ENCODE measurements at places on chromosomes 1 and 21.

DNA sequence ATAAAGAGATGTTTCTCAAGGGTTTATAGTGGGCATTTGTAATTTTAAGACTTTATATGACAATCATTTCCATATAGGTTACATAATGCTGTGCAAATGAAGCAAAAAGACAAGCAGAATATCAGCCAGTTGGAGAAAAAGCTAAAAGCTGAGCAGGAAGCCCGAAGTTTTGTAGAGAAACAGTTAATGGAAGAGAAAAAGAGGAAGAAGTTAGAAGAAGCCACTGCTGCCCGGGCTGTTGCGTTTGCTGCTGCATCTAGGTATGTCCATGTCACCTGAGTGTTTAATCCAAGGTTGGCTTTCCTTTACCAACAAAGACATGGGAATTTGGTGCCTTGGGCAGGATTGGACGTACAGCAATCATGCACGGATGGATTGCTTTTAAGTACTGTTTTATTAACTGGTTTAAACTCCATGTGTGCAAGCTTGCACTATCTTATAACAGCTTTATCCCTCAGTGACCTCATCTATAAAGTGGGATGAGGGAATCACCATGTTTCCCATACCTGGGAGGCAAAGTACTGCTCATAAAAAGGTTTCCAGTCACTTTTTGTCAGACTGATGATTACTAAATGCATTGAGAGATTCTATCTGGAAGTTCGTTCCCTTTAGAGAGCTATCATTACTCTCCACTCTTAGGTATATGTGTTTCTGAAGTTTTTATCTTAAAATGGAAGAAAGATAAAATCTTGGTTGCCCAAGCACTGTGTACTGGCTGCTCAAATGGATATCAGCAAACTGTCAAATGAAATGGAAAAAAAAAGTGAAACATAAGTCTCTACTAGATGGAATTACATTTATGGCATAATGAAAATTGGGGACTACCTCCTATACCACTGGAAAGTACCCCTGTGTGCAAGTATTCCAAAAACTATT, 55.1 kb downstream of the MACO1 start:
- DNase-seq, result no peak

- peak; percentile 76 for DNase-seq
These were observed 29.6 kb upstream of the ZNF326 start for GRCh38 chr1:89965193-89965768.

- DNase-seq, result no peak
These were observed 13.1 kb downstream of the CACNA1S start for GRCh38 chr1:201098992-201099677.

GRCh38 chr1:36773827-36774541, 260.3 kb downstream of the GRIK3 start:
- DNase-seq, result no peak

DNA sequence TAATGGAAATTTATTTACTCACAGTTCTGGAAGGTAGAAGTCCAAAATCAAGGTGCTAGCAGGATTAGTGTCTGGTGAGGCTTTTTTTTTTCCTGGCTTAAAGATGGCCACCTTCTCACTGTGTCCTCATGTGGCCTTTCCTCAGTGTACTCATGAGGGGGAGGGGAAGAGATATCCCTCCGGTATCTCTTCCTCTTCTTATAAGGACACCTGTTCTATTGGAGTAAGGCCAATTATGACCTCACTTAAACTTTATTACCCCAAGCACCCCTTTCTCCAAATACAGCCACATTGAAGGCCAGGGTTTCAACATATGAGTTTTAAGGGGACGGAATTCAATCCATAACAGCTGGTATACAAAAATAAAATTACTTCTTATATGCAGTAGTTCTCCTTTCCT, 203.7 kb upstream of the C1orf87 start:
- DNase-seq, result no peak

GRCh38 chr1:67085326-67085725, 31.4 kb upstream of the SLC35D1 start:
- no peak for DNase-seq

DNA sequence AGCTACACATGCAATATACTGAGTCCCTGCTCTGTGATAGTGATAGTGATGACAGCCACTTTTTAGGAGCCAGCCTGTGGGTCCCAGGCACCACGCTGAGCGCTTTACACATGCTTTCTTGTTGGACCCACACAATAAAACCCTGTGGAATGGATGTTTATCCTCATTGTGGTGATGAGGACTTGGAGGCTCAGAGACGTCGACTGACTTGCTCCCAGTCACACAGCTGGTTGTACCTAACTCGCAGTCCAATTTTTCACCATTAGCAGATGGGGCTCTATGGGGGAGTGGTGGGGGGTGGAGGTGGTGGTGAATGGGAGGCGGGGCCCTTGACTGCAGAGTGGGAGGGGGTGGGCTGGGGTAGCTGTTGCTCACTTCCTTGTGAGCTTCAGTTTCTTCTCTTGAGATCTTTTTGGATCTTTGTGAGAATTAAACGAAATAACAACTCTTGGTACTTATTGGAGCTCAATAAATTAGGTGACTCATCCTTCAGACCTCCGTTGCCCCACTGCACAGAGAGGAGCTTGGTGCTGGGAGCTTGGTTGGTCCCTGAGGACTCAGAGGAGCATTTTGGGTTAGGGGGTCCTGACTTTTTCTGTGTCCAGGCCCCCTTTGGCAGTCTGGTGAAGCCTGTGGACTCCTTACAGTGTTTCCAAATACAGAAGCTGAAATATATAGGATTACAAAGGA, 61.8 kb upstream of the CD1D start:
- DNase-seq, result no peak

DNA sequence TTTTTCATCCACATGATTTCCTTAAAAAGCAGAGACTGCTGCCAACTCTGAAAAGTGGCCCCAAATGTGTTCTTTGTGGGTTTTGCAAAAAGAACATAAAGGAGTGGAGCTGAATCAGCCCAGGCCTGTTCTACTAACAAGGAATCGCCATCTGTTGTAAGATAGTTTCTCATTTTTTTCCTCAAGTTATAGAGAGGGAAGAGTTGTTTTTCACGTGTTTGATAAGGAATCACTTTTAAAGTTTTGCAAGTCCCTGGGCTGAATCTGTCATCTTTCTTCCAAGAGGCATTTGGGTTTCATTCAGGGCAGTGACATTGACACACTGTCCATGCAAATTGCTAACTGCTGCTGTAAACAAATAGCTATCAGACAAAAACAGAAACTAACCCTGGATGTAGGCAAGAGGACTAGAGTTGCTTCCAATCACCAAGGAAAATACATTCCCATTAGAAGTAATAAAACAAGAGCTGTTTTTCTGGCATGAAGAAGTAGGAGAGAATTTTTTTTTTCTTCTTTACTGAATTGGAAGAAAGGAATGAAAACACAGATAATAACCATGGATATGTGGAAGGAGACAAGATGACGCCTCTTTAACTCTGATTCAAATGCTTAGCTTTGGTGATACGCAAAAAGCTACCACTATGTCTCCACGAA, 58.8 kb upstream of the TBX15 start:
- peak; percentile 81 for DNase-seq

DNA sequence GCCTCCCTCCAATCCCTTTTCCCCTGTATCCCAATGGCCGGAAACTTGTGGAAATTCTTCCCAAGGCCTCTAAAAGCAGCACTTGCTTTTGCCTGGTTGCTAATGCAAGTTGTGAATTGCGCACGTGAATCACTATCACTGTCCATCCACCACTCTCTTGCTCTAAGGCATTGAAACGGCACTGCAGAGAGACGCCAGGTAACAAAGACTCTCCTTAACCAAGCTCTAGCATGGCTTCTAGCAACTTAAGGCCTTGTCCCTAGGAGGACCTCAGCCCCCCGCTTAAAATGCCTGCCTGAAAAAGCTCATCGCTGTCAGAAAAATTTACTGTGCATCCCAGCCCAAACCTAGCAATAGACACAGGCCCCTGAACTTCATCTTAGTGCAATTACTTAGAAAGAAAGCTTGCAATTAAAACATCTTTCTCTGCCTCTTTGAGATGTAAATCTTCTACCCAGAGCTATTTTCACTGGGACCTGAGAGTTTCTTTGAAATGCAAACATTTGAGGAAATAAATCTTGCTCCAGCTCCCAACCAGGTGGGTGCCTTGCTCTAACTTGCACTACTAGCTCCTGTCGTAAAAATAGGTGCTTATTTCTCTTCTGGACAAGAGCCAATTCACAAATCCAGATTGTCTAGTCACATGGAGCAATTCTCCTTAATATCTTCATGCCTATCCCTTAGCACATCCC, 32.9 kb upstream of the ITLN2 start:
- no peak for DNase-seq

GRCh38 chr1:16348414-16349182, 3.7 kb downstream of the FBXO42 start:
- peak; percentile 94 for DNase-seq

GRCh38 chr1:63924600-63924999, 150.8 kb downstream of the ROR1 start:
- DNase-seq, result no peak

DNA sequence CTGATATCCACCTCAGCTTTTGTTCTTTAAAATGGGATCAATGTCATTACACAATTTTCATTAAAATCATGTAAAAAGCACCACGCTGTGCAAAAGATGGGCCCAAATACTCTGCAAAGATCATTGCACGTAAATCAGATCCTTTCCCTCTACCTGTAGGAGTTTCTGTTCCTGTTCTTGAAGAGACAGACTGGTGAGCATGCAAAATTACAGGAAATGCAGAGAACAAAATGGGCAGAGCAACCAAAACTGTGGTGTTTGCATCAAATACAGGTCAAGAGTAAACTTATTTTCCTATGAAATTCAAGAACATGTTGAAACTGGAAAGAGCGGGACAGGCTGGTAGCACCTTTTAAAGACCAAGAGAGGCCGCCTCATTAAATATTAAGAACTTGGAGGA, 294.9 kb upstream of the ADGRL2 start:
- no peak for DNase-seq

DNA sequence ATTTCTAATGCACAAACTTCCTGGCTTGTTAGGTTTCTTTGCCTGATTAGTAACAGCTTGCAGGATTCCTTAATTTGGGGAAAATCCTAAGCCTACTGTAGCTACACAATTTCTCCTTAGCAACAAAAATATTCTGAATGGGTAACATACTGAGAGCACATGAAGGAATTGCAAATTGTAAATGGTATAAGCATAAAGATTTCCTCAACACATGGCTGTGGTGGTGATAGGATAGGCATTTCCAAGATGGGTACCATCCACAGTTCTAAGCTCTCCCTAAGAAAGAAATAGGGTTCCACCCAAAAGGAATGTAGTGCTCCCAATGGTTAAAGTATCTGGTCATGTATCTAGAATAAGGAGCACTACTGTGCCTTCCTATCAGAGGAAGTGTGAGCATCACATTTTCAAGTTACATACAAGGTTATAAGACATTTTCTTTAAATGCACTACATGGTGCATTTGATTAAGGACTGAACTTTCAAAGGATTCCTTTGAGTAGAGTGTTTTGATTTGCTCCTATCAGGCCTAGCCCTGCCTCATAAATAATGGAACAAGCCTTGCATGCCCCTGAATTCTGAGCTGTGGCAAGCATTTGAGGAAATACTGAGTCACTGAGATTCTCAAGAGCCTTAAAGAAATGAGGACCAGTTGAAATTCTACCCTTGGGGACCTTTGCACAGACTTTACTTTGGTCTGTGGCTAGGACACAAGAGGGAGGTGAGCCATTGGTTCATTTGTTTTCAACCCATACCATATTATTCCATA, 286.4 kb downstream of the PTBP2 start:
- DNase-seq, result no peak

- DNase-seq, result no peak
These were observed 4.6 kb downstream of the COL9A2 start for GRCh38 chr1:40312238-40313205.

GRCh38 chr1:194584052-194584451, 1397.6 kb upstream of the B3GALT2 start:
- no peak for DNase-seq

- DNase-seq, result no peak
These were observed 127.7 kb upstream of the AJAP1 start for GRCh38 chr1:4526747-4527146.

GRCh38 chr1:93888900-93889299, 9.9 kb upstream of the DNTTIP2 start:
- DNase-seq, result no peak

DNA sequence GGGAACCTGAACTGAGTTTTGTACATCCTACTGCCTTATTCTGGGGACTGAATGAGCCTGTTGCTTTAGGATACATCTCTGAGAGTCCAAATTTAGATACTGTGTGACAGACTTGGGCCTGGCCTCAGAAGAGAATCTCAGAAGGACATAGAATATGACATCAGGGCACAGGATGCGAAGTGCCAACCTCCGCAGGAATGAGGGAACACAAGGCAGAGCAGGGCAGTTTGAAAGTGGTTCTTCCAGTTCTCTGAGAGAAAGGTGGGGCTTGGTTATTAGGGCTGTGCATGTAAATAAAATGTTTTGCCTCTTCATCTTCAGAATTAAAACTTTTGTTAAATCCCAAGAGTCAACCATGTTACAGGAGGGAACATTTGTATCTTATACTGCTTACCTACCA, 23.1 kb downstream of the TRAF5 start:
- DNase-seq, result no peak

GRCh38 chr1:27773826-27774445, 917 bp downstream of the STX12 start:
- DNase-seq, result peak; percentile 17

DNA sequence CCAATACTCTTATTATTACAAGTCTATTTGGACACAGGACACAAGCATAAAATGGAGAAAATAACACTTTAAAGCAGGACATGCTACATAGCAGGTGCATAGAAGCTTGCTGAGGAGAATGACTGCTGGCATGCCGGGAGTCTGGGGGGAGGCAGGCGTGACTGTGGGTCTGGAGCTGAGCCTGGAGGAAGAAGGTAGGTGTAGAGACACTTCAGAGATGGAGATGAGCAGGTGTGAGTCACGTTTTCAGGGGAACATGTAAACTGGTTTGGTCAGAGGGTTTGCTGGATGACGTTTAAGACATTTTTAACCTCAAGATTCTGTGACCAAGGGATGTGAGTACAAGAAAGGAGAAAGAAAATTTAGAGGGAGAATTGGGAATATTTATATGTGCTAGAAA, 24.5 kb downstream of the OSCP1 start:
- DNase-seq, result no peak

DNA sequence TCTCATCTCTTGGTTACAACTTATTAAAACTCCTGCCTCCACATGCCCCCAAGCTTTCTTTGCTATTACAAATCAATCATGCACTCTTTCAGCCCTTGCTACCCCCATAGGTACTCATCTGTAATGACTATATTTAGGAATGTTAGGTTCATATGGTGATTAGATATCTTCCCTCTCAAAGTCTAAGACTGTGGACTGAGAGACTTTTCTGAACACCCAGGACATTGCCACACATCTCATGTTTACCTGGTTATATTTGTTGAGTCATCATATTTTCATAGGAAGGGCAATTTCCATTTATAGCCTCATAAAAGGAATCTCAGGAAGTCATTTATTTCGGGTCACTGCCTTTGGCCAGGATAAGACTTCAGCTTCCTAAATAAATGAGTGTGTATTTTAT, 81.5 kb upstream of the LPGAT1 start:
- no peak for DNase-seq

DNA sequence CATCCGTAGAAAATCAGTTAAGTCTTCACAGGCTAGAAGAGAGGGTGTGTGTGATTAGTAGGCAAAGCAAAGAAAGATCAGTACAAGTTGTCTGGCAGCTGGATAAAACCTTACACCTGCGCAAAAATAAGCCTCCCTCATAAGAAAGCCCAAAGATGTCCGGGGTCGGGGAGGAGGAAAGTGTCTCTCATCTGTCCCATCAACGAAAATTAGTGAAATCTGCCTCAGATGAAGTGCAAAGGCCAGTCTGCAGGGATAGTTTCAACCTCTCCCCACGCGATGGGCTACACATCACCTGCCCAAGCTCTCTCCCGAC, 333.9 kb downstream of the SRGAP2C start:
- DNase-seq, result no peak
